Left colon (tissue), 2 donors: ENCODE measurements at places on chromosomes 7 and 10. TPM values are rescaled to one million over a fixed set of nuclear protein-coding genes. Genes with fewer than 3 reads are reported as not detected.

The PLCE1 gene
- total RNA-seq, result 45.2 TPM

The CLEC2L gene
- total RNA-seq, result not detected

The GIMAP4 gene
- 16.2 TPM for total RNA-seq

The COL26A1 gene
- total RNA-seq, result not detected

The LRRN3 gene
- total RNA-seq, result 0.09 TPM

The FOXP2 gene
- total RNA-seq, result 12.8 TPM

The CNTNAP2 gene
- total RNA-seq, result 4.0 TPM

The TFAM gene
- total RNA-seq, result 34.5 TPM

The IFIT3 gene
- 10.3 TPM for total RNA-seq

The DGKI gene
- 0.34 TPM for total RNA-seq

DNA sequence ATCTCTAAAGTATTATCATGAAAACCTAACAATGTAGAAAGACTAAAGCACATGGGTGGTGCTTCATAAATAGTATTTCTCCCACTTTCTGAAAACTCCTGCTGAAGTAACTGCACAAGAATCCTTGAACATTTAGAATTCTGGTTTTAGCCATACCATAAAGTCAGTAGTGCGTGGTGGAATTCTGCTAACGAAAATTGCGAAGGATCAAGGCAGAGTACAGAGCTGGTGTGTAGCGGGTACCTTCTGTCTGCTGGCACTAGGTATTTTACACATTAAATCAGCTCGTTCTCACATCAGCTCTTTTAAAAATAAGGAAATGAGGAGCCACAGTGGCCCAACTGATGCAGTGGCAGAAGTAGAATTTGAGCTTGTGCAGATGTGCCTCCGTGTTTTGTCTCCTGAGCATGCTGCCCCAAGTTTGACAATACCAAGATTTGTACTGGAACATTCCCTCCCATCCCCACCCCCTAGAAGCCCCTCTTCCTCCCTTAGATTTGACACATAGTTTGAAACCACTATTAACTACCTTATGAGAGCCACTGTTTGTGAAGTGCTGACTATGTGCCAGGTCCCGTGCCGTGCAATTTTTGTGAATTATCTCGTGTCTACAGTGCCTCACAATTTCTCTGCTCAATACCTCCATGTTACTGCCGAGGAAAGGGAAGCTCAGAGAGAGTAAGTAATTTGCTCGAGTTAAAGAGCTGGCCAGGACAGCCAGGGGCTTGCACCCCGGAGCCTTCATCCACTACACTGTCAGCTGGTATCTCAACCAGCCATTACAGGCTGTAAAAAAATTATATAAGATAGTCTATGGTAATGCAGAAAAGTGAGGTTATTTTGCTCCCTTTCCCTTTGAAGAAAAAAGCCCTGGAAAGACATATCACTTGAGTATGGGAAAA, 66.9 kb downstream of the EGFR start:
- no peak for DNase-seq

DNA sequence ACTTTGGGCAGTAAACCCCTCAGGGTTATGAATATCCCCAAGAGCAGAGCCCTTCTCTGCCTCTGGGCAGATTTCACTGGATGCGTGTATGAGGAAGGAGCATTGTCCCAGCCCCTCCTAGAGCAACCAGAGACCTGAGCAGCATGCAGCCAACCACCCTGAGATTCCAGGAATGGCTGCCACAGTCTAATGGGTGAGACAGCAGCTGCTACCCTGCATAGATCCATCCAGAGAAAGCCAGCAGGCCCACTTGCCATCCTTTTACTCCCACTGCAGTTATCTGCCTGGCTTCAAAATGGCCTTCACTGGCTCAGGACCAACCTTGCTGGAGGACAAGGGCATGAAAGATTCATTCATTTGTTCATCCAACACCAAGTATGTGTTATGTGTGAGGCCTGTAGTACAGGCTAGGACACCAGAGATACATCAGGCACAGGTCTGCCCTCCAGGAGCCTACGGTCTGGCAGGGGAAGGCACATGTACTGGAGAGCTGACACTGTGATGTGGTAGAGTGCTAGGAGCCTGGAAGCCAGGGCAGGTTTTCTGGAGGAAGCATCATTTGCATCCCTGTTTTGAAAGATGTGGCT, 26.2 kb upstream of the C10orf105 start:
- DNase-seq, result no peak

DNA sequence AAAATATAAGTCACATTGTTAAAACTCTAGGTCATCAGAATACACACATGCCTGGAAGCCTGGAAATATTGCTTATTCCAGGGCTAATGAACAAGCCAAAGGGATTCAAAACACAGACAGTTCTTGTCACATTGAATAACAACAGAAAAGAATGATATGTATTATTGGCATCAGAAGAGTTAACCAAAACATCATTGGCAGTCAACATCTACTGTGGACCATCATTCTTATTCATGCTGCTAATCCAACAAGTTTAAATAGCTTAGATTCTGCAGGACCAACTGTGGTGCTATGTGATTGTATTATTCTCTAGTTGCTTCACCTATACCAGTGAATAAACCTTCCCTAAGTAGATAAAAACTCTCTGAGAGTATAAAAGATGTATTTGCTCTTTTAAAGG, 198.3 kb downstream of the NEBL start:
- DNase-seq, result no peak

DNA sequence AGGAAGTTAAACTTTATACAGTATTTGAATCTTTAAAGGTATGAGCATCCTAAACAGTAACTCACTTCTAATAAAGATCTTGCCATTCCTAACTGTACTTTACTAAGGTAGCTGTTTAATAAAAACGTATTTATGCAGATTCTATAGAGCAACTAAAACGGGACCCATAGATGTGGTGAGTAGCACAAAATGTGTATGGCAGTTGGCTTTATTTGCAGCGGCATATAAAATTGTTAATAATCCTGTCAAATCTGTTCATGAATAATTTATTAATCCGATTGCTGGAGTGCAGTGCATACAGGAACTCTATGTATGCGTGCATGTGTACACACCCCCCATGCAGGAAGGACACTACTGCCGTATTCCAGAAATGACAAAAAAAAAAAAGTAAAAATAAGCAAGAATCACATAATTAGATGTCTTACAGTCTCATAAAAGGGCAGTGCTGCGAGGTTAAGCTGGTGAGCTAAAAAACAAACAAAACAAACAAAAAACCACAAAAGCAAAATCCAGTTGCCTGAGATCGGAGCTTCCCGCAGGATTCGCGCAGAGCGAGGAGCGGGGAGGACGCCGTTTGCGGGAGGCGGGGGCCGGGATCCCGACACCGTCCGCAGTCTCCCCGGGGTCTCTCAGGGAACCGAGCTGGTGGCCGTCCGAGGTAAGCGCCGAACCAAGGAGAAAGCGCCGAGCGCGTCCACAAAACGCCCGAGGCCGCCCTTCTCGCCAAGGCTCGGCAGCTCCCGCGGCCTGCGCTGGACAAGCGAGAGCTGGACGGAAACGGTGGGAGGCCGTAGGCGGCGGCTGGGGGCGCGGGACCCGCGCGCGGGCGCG, 518 bp upstream of the COMMD3 start:
- DNase-seq, result peak; percentile 46

DNA sequence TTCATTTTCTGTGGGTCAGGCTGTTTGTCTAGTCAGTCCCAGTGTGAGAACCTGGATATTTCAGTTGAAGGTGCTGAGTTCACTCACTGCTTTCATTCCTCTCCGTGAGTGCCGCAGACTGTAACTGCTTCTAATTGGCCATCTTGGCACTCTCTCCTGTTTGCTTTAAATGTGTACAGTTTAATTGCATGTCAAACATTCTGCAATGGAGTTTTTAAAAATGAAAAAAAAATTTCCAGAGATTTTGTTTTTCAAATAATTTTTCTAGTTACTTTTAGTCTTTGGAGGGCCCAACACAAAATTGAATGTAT, 87.8 kb downstream of the CCSER2 start:
- DNase-seq, result no peak

DNA sequence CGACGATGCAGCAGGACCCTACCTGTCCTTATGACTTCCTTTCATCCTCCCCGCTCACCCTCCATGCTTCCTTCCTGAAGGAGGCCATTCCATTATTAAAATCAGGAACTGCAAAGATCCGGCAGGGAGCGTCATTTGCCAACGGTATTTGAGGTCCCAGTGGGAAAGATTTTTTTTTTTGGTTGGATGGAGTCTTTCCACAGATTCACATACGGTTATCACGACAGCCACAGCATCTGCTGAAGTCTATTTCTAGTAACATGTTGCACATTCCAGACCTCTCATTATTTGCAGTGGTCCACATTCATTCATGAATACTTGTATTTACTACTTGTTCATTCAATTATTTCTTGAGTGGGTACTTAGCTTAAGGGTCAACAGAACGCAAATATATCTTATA, 94.7 kb upstream of the LYZL2 start:
- DNase-seq, result no peak

DNA sequence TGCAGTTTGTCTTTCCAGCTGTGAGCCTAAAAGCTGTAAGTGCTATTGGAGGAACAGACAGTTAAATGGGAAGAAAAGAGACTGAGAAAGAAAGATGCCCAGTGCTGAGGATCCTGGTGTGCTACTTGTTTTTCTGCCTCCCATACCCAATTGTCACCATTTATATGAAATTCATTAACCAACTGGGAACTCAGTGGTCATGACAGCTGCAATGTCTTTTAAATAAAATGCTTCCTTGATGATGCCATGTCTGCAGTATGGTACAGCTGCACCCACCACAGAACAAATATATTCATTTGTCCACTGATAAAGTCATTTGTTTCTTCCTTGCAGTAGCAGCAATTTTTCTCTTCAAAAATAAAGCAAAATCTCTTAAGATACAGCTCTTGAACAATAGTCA, 15.6 kb upstream of the RTKN2 start:
- DNase-seq, result no peak

DNA sequence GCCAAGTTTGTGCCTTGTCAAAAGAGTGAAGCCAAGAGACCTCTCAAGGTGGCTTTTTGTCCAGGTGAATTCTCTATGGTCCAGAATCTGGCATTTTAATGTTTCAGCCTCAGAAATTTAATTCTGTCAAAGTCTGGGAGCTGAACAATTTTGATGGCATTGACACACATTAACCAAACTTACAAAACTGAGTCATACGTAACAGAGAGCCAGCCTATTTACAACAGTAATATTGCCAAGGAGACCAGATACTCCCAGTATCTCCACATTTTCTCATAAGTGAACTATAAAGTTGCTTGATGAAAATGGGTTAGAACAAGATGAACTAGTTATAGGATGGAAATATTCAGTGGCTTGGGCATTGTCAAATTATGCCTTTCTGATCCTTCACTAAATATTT, 43.8 kb downstream of the PDE6C start:
- no peak for DNase-seq

DNA sequence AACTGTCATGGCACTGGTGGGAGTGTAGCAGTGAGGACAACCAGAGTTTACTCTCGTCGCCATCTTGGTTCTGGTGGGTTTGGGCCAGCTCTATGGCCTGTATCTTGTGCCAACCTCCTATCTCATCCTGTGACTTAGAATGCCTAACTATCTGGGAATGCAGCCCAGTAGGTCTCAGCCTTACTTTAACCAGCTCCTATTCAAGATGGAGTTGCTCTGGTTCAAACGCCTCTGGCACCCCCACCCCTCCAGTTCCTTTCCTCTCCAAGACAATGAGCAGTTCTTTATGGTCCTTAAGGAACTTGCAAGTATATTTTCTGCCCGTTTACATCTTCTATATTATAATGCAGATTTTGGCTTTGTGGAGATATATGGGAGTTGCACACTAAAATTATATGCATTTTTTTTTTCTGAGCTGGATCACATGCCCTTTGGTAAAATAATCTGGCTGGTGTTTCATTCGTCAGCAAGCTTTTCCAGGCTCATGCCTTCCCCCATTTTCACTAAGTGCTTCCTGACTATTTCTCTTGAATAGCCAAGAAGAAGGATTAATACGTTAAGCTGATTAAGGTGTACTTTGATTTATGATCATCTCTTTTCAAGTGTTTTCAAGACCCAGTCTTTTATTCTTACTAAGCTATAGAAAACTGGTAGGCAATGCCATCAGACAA, 11.2 kb upstream of the WIPF3 start:
- no peak for DNase-seq

- no peak for DNase-seq
Observed at GRCh38 chr7:88106434-88106833, 113.4 kb downstream of the SRI start.

- no peak for DNase-seq
Observed at GRCh38 chr7:152663148-152663740, 12.7 kb downstream of the XRCC2 start.

DNA sequence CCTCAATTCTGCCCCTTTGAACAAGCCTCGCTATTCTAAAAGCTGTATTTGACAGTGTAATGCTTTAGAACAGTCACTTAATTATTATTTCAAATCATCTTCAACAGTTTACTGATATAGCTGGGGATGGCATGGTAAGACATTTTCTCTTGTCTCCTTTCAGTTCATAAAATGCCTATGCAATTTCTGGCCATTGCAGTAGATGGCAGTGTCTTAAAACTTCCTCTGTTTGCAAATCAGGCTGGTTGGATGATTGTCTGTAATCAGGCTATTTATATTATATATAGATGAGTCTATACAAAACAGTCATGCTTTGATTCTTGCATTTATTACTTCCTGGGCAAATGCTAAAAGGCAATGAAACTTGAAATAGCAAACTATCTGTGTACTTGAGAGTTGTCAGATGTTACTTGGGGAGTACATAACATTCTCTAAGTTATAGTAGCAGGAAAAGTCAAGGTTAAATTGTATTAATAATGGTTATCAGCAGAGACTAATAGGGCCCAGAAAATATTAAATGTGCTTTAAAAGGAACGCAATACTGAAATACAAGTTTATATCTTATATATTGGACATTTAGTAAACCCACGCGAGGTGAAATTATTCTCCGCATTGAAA, 55.5 kb upstream of the LHFPL3 start:
- no peak for DNase-seq

DNA sequence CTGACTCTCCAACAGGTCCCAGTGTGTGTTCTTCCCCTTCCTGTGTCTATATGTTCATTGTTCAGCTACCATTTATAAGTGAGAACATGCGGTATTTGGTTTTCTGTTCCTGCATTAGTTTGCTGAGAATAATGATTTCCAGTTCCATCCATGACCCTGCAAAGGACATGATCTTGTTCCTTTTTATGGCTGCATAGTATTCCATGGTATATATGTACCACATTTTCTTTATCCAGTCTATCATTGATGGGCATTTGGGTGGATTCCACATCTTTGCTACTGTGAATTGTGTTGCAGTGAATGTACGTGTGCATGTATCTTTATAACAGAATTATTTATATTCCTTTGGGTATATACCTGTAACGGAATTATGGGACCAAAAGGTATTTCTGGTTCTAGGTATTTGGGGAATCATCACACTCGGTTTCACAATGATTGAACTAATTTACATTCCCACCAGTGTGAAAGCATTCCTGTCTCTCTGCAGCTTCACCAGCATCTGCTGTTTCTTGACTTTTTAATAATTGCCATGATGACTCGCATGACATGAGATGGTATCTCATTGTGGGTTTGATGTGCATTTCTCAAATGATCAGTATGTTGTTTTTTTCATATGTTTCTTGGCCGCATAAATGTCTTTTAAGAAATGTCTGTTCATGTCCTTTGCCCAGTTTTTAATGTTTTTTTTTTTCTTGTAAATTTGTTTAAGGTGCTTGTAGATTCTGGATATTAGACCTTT, 60.2 kb downstream of the LSMEM1 start:
- DNase-seq, result no peak

GRCh38 chr10:60663850-60664249, 114.4 kb upstream of the CDK1 start:
- DNase-seq, result no peak
